ENCODE measurements at places on chromosomes 7 and 10.
A peak's percentile ranks its signal among the peaks of the same experiment; 100 is the strongest.

- DNase-seq, result no peak
These were observed 217.7 kb upstream of the MTPN start for GRCh38 chr7:136194878-136195277.

- no peak for DNase-seq
These were observed 303.1 kb upstream of the IMMP2L start for GRCh38 chr7:111865430-111865829.

GRCh38 chr7:90618876-90619275 is 22.8 kb downstream of the CDK14 start:
- DNase-seq, result no peak

DNA sequence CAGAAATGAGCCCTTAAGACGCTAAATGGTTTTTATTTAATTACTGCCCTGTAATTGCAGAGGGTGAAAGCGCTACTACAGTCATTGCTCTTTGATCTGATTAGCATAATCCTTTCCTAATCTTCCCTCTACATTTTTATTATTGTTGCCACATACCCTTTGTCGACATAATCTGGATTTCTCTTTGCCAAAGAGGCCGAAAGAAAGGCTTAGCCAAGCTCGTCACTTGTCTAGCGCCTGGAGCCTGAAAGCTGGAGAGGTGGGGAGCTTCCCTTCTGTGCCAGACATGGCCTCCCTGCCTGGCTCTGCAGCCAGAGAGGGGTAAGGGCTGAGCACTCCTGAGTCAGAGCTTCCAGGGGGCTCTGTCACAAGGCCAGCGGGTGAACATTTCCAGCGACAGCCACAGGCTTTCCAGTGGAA is 145.9 kb downstream of the PRKAG2 start:
- no peak for DNase-seq

DNA sequence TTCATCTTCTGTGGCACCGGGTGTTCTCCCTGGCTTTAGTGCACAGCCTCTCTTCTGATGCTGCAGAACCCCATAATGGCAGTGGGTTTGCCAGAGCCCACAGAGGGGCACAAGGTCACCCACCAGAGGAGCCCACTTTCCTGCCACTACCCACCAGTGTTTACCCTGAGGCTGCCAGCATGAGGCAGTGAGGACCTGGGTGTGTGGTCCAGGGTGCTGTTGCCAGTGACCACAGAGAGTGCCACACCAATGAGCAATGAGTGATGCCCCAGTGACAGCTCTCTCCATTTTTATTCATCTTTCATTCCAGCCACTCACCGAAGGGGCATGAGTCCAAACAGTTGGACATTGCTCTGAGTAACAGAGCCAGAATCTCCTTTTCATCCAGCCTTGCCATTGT is 34.8 kb downstream of the MTURN start:
- peak; percentile 53 for DNase-seq

DNA sequence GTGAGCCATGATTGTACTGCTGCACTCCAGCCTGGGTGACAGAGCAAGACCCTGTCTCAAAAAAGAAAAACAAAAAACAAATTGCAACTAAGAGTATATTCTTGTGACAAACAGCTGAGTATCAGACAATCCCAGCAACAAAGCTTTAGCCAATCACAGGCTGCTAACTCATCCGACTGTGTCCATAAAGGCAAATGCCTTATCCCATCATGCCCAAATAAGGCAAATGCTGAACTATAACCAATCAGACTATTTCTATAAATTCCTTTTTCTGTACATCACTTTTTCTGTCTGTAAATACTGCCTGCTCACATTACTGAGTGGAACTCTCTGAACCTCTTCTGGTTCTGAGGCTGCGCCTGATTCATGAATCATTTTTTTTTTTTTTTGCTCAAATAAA is 37.5 kb upstream of the TAC1 start:
- DNase-seq, result no peak

GRCh38 chr7:99392659-99393354 is 15.6 kb downstream of the PDAP1 start:
- DNase-seq, result no peak

DNA sequence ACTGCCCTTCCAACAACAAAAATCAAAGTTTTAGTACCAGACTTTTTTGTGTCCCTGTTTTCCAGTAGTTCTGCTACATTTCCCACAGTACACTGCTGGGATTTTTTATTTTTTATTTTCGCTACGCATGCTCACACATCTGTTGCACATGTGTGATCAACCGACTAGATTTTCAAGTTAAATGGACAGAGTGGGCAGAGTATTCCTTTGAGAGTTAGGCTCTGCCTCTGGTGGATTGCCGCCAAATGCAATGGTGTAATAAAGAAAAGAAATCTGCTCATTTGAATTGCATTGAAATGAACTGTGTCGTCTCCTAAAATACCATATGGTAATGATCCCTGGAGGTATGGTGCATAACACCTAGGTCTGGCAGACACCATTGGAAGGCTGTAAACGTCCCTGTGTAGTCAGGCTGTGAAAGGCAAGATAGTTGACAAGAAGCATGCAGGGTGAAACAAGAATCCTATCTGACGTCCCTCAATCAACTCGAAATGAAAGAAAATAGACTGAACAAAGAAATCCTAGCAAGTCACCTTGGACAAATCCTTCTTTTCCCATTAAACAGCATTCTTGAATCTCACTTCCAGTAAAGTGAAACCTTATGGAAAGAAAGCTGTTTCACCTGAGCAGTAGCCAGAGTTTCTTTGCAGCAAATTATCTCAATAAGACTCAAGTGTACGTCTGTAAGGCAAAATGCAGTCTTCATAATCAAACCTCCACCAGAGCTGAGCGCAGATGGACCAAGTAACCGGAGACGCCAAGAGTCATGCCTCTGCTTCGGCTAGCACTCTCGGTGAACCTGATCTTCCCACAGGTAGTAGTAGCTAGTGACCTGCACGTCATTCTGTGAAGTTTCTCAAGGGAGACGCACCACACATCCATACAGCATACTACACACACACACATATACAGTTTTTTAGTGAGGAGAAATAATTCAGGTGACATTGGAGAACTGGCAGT is 357.3 kb downstream of the CRPPA start:
- DNase-seq, result peak; percentile 60

DNA sequence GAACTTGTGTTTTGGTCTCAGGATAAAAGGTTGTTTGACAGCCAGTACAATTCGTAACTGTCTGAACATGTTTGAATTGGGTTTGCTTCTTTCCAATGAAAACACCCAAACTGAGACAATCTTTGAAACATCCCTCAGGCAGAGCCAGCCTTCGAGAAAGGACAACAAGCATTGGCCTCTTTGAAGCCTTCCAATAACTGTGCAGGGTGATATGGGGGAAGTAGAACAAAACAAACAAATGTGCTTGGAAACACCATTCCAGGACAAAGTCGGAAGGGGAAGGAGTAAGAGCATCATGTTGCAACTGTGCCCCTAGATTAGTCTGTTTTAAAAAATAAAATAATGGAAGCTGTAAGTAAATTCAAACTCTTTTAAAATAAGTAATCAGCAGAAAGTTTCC is 39.5 kb downstream of the IL2RA start:
- DNase-seq, result no peak

DNA sequence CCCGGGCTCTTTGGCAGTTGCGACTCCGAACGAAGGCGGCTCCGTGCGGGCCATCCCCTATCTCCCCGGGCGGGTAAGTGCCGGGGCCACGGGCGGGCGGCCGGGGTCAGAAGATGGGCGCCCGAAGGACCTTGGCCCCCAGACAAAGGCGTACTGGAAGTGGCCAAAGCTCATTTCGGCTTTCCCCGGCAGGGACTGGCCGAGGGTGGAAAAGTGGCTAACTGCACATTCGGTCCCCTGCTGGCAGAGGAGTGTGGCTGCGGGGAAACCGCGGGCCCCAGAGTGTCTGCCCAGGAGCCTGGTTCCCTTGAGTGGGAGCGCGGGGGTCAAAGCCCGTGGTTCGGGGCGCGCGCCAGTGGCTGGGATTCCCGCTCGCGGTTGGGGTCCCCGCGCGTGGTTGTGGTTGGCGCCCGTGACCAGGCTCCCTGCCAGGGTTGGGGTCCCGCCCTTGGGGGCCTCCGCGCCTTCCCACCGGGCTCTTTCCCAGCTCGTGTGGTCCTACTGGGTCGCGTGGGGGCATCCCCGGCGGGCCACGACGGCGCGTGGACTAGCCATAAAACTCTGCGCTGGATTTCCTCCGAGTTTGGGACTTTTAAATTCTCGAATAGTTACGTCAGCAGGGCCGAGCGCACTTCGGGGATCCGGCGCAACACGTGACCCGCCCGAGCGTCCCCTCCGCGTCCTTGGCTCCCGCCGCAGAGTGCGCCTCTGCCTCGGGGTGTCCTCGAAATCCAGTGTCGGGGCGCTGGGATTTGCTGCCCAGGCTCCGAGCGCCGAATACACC is 124.4 kb downstream of the TACC2 start:
- DNase-seq, result peak; percentile 74

DNA sequence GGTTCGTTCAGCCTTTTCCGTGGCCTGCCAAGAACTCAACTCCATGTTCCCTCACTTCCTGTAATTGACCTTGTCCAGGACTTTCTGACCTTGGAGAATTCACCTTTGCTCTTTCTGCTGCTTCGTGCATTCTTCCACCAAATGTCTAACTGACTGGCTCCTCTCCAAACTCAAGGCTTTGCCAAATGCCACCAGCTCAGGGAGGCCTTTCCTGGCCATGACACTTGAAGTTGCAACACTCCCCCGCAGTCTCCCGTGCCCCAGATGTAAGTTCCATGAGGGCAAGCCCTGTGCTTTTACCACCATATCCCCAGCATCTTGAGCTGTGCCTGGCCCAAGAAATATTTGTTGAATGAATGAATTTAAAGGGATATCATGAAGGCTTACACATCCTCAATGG is 238.4 kb downstream of the ARHGAP21 start:
- no peak for DNase-seq

DNA sequence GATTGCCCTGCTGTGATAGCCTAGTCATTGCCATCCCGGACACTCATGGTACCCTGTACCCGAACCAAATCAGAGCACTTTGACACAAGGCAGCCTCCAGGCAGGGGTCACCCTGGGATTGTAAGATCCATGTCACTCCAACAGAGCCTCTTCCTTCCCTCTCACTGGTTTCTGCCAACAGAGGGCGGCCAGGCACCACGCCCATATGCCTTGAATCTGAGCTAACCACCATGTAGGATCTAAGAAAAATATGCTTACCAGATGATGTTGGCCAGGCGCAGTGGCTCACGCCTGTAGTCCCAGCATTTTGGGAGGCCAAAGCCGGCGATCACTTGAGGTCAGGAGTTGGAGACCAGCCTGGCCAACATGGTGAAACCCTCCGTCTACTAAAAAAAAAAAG is 389.2 kb upstream of the KLF6 start:
- DNase-seq, result peak; percentile 39

GRCh38 chr7:7932553-7932952 is 36.0 kb upstream of the GLCCI1 start:
- DNase-seq, result no peak

- DNase-seq, result peak; percentile 45
These were observed 221.2 kb downstream of the FAM107B start for GRCh38 chr10:14553448-14553847.

- DNase-seq, result no peak
These were observed at the start of gene HEPACAM2 for GRCh38 chr7:93226310-93226709. TSS of gene HEPACAM2 (minus strand) at chr7:93226469.

GRCh38 chr7:15747301-15747700 is 60.8 kb upstream of the MEOX2 start:
- peak; percentile 65 for DNase-seq

DNA sequence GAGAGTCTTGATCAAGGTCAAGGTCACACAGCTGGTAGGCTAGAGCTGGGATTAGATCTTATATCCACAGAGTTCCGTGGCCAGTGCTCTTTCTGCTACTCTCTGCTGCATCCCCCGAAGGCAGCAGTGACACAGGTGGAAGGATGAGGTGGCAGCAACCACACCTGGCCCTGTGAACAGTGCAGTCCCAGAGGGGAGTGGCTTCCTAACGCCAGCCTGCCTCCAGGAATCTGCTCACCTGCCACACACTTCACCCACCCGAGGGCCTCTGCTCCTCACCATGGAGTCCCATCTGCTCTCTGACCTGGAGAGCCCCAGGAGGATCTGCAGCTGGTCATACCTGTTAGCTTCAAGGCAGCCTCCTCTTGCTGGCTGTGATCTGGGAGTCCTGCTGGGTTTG is 484.2 kb downstream of the PLXNA4 start:
- no peak for DNase-seq

- DNase-seq, result no peak
These were observed 78.2 kb downstream of the ELFN1 start for GRCh38 chr7:1748076-1748838.

GRCh38 chr10:60277656-60278055 is 112.0 kb downstream of the ANK3 start:
- DNase-seq, result peak; percentile 77

GRCh38 chr7:36301914-36302771 is 87.5 kb upstream of the ANLN start:
- DNase-seq, result peak; percentile 39

GRCh38 chr7:159045839-159046238 is 98.8 kb downstream of the VIPR2 start:
- no peak for DNase-seq

DNA sequence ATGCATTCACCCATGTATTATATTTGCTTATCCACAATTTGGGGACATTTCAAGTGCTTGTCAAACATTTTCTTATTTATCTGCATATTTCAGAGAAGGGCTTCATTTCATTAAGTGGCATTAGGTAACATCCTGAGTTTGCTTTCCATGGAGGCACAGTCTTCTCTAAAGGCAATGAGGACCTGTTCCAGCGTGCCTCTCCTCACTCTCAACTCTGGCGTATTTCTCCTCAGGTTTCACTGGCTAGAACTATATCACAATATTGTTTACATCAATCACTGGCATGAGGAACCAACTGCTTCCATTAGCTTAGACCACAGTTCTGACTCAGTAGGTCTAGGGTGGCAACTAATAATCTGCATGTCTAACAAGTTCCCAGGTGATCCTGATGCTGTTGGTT is 177.2 kb downstream of the TAX1BP1 start:
- no peak for DNase-seq

DNA sequence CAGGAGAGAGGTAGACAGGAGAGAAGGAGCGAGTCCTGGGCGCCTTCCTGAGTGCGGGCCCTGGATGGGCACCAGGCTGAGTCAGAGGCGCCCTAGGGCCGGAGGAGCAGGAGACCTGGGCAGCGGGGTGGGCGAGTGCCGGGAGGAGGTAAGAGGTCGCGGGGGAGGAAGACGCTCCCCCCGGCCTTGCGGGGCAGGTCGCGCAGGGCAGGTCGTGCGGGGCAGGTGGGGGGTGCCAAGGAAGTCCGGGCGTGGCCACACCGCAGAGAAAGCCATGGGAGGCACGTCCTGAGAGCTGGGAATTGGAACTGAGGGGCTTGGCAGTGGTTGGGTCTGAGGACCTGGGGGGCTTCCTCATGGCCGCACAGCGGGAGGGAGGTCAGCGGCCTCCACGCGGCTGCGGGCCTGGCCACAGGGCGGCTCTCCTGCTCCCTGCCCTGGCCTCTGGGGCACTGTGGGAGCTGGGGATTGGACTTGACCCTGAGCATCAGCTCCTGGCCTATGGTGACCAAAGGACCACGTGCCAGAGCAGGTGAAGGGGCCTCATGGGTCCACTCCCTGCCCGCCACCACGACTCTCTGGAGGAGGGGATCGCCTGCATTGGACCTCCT is 935 bp downstream of the MMP21 start:
- no peak for DNase-seq

DNA sequence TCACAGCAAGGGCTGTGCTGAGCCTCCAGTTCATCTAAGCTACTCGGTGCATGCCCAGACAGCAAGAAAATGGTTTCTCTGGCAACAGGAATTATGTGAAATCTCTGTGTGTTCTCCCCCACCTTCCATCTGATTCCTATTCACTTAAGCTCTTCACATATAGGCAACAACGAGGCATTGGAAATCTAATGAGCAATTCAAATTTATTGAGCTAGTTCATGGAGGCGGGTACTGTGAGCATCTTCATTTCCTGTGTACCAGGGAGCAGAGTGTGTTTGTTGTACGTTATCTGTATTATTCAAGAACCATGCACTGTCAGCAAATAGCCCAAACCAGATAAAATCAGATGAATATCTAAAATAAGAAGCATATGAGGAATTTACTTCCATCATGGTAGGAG is 739.1 kb downstream of the MAGI2 start:
- no peak for DNase-seq

Measured in fibroblast of skin of scalp (primary cell).